ENCODE measurements at places on chromosomes 1 and 21.

- no peak for DNase-seq
Observed at GRCh38 chr1:109569323-109569722, 20.9 kb downstream of the GNAI3 start.

GRCh38 chr1:224809137-224809536, 120.3 kb upstream of the DNAH14 start:
- no peak for DNase-seq

DNA sequence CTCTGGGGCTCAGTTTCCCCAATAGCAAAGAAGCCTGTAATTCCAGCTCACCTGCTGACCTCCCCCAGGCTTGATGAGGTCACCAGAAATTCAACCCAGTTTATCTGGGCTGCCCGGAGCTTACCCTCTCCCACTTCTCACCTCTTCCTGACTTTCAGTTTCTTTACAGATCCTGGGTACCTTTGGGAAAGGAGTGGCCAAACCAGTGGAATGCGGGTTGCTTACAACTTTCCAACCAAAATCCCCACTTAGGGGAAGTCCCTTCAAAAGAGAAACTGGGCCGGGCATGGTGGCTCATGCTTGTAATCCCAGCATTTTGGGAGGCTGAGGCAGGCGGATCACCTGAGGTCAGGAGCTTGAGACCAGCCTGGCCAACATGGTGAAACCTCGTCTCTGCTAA, 5.9 kb upstream of the MARCKSL1 start:
- DNase-seq = no peak

DNA sequence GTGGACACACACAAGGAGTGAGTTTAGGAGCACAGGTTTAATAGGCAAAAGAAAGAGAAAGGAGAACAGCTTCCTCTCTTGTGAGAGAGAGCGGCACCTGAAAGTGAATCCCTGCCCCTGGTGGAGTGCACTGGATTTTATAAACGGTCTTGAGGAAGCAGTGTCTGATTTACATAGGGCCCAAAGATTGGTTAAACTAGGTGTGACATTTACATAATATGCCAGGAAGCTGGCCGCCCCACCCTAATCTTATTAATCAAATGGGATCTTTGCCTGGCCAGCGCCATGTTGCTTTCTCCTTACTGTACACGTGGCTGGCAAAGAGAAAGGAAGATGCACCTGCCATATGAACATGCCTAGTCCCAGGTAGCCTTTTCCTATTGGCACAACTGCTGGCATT, 38.7 kb downstream of the CFH start:
- DNase-seq = no peak

DNA sequence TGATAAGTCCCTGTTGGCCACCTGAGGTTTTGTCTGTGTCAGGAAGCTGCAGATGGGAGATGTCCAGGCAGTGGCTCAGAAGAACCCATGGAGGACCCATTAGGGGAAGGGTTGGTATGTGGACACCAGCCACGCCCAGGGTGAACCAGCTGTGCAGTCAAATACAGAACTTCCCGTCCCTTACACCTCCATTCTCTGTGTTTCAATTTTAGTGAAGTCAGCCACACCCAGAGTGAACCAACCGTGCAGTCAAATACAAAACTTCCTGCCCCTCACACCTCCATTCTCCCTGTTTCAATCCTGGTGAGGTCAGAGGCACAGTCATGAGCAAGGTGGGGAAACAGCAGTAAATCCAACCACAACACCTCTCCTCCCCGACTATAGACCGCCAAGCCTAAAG, 27.4 kb downstream of the BACE2 start:
- DNase-seq = no peak

DNA sequence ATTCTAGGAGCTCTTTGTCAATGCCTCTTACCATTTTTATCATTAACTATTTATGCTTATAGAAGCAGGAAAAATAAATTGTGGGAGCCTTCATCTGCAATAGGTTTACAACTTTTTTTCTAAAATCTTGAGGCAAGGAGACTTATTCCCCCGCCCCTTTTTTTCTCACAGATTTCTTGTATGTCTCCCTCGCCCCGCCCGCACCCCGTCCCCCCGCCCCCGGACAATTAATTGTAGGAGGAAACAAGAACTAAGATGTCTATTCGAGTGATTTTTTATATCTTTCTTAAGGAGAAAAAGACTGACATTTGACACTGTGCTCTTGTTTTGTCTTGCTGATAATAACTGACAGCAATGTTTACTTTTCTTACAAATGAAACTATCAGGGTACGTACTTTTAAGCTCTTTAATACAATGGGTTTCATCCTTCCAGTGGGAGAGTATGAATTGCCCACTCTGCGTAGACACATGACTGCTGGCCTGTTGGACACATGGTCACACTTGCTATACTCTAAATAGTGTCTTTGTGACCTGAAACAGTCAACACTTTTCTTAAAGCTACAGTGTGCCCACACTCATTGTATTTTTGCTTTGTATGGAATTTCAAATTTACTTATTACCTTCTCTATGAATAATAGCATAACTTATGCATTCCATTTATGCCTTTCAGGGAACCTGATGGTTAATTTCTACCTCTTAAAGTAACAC, 1.5 kb upstream of the IVNS1ABP start:
- DNase-seq = no peak

GRCh38 chr1:82492159-82492558, 691.4 kb downstream of the ADGRL2 start:
- DNase-seq = no peak

DNA sequence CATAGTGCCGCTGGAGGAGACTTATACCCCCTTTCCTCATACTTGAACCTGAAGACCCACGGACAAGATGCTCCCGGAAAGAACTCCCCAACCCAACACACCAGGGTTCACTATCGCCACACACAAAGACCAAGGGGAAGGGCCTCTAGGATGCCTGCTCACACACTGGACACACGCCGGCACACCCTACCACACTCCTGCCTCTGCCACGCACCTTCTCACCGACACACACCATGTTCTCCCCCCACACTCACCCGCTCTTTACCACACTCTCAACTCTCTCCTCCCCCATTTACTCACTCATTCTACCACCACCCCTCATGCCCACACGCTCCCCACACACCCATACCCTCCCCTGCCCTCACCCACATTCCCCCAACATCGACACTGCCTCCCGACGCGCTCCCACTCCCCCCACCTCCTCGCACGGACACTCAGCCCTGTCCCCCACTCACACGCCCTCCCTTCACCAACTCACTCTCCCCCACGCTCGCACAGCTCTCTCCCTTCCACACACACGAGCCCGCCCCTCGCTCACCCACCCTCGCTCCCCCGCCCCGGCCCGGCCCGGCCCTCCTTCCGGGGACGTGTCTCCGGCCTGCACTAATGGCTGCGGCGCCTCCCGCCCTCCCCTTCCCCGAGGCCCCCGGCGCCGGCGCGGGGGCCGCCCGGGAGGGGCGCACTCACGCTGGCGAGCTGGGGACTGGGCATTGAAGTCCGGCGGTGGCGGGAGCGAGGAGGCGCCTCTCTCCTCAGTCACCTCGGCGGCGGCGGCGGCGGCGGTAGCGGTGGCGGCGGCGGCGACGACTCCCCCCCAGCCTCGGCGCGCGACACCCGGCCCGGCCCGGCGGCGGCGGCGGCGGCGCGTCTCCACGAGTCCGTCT, 626 bp downstream of the PTP4A2 start:
- peak; percentile 62 for DNase-seq

DNA sequence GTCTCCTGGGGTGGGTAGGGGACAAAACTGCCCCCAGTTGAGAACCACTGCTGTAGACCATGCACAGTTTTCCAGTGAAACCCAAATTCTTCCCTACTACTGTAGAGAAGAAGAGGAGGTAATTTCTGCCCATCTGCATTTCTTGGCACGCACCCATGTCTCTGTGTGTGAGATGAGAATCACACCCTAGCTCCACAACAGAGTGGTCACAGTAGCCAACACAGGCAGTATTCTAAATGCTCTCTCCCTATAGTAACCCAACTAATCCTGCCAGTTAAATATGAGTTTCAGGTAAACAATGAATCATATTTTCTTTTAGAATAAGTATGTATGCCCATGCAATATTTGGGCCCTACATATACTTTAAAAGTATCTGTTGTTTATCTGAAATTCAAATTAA, 1.2 kb upstream of the CAPN2 start:
- no peak for DNase-seq

- DNase-seq = no peak
Observed at GRCh38 chr1:79042117-79042516, 35.6 kb upstream of the ADGRL4 start.

GRCh38 chr1:76867342-76868130, at the start of gene ST6GALNAC5:
Gene ST6GALNAC5 (plus strand): TSS chr1:76867480.
- no peak for DNase-seq

- no peak for DNase-seq
Observed at GRCh38 chr1:197017558-197018146, 40.3 kb downstream of the CFHR5 start.

DNA sequence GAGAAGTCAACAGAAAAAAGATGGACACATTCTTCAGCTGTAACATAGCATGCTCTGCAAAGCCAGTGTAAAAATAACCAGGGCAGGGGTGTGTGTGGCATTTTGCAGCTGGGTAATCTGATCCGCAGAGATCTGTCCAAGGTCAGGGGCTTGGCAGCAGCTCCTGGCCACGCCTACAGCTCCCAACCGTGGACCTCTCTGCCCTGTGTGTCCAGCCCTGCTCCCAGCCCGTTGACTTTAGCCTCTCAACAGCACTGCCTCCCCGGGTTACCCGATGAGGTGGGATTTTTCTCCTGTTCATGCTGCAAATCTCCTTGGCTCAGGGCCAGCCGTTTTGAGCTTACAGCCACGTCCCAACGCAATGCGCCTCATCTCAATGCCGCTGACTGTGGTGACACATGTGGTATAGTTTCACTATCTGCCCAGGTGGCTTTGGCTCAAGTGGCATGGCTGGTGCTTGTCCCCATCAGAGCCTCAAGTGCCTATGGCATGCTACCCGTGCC, 68.1 kb downstream of the VWA5B1 start:
- no peak for DNase-seq

GRCh38 chr1:93846992-93847810, 31.8 kb downstream of the DNTTIP2 start:
- DNase-seq = peak; percentile 75

DNA sequence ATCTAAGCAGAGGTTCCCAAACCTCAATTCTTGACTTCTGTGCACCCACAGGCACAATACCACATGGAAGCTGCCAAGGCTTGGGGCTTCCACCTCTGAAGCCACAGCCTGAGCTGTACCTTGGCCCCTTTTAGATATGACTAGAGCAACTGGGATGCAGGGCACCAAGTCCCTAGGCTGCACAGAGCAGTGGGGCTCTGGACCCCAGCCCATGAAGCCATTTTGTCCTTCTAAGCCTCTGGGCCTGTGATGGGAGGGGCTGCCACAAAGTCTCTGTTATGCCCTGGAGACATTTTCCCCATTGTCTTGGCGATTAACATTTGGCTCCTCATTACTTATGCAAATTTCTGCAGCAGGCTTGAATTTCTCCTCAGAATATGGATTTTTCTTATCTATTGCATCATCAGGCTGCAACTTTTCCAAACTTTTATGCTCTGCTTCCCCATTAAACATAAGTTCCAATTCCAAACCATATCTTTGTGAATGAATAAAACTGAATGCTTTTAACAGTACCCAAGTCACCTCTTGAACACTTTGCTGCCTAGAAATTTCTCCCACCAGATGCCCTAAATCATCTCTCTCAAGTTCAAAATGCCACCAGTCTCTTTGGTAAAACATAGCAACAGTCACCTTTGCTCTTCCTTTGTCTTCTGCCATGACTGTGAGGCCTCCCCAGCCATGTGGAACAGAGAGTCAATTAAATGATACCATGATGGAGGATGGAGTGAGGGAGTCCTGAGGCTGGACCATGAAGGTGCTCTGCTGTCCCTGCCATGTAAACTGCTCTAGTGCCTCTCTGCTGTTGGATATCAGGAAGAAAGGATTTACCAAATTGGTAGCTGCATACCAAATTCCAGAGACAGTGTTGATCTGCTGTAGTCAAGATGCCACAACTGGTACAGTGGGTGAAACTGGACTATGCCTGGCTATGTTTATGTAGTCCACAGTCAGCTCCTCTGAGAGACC, 37.6 kb downstream of the RUNX3 start:
- DNase-seq = no peak

DNA sequence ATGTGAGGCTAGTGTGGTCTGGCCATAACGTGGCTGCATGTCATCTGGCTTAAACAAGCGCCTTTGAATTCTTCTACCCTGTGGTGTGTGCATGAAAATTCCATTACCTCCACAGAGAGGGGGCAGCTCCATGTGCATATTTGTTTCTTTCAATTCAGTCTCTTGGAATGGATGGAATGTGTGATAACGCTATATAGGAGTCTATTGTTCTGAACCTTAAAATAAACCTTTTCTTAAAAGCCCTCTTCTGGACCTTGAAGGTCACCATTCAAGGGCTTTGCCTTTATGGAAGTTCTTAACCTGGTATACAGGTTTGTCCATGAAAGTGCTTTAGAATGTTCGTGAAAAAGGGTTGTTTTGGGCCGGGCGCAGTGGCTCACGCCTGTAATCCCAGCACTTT, 118.2 kb upstream of the ADGRL2 start:
- no peak for DNase-seq

DNA sequence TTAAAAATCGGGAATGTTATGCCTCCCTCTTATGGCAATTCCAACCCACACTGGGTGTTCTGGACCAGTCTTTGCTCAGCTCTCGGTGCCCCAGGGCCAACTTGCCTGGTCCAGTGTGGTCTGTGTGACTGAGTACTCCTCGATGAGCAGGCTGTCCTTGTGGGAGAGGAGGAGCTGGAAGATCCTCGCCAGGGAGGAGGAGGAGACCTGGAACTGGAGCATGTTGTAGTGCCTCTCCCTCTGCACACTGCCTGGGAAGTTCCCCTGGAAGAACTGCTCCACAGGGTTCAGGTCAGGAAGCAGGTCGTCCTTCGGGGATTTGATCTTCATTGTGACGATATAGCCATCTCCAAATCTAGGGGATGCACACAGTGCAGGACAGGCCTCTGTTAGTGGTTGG, 88.5 kb upstream of the GCLM start:
- no peak for DNase-seq

DNA sequence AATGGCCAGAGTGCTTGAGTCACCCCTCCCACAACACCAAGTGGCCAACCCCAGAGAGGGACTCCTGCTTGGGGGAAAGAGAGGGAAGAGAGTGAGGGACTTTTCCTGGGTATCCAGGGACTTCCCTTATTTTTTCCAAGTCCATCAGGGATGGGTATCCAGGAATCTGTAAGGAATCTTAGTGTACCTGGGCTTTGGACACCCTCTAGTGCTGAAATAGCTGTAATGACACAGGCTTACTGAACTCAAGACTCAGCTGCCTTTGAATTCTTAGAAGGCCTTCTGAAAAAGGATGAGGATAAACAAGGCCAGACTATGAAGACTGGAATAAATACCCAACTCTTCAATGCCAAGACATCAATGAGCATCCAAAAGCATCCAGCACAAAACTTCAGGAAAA, 12.0 kb downstream of the TSHB start:
- no peak for DNase-seq

GRCh38 chr1:214420341-214420740, 131.1 kb downstream of the PTPN14 start:
- no peak for DNase-seq

GRCh38 chr1:243251539-243251938, 3.5 kb downstream of the CEP170 start:
- no peak for DNase-seq
